BE2C (cell line): ENCODE measurements at places on chromosomes 7 and 10.

GRCh38 chr10:63707254-63707910, 186.2 kb downstream of the REEP3 start:
- no peak for DNase-seq

DNA sequence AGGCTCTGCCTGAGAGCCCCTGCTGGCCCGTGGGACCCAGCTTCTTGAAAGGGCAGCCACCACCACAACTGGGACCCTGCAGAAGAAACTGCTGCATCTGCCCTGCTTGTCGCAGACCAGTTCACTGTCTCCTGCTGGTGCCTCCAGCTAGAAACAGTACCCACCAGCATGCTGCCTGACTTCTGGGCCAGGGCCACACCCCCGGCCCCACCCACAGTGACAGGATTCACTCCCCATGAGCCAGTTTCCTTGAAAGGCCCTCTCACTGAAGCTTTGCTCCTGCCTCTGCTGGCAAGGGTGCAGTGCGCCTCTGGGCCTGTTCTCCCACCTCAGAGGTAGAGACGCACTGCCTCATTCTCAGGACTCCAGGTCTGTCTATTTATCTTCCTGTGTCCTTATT, 32.4 kb downstream of the ANXA11 start:
- no peak for DNase-seq

- peak; percentile 36 for DNase-seq
These were observed 72.8 kb downstream of the CCNY start for GRCh38 chr10:35409094-35409582.

DNA sequence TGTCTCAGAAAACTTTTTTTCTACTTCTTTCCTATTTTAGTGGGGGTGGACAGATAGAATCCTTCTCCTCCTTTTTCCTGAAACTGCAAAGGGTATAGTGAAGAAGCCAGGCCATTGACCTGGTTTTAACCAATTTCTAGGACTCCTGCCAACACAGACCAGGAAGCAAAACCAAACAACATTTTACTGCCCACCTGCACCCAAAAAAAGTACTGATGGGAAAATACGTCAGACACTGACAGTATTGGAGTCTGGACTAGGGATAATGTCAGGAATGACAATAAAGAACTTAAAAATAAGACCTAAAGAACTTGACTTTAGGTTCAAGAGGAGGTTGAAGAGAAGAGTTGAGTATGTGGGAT, 5.0 kb upstream of the STEAP4 start:
- DNase-seq = no peak

DNA sequence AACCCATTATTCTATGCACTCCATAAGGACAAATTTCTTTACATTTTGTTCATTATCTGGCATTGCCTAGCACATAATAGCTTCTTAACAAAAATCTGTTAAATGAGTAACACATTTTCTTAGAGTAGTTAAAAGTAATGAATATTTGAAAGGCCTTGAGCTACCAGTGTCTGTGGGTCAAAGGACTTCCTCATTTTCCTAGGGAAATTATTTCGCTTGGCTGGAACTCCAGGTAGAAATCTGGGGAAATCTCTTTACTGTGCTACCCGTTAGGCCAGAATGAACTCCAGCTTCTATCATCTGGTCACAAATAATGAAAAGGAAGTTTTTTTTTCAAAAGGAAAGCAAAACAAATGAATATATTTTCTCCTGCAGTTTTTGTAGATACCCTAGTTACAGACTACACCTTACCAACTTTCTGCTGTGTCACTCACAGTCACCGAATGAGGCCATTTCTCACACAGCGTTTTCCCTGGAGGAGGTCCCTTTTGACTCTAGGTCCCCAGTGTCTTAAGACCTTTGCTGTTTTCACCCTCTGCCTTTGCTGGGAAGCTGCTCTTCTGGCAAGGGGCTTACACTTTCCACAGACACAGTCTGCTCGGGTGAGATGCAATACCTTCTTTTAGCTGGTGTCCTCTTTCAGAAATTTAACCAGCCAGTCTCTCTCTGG, 1.6 kb downstream of the SAMD9L start:
- DNase-seq = no peak

GRCh38 chr10:47079204-47079580, 168.0 kb downstream of the PTPN20 start:
- DNase-seq = no peak

DNA sequence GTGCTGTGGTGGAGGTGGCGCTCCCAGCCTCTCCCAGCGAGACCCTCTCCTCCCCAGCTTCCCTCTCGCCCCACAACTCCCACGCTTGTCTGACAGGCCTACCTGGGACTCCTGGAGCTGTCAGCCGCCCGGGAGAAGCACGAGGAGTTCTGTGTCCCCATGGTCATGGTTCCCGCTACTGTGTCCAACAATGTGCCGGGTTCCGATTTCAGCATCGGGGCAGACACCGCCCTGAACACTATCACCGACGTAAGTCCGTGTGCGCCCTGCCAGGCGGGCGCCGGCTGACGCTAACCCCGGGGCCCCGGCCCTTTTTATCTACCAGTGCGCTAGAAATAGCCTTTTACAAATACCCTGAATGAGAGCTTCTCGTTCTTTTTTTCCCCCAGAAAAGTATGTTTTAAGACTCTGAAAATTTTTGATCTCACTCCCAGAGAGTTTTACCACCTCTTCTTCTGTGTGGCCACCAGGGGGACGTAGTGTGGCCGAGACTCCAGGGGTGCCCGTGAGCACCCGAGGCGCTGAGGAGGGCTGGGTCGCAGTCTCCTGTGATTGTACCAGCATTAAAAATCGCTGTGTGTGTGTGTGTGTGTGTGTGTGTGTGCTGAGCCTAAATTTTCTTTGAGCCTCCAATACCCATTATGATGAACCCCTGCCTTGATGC, 52.6 kb downstream of the PFKP start:
- DNase-seq = peak; percentile 41

GRCh38 chr7:115634633-115635032, 395.9 kb downstream of the TFEC start:
- DNase-seq = no peak

DNA sequence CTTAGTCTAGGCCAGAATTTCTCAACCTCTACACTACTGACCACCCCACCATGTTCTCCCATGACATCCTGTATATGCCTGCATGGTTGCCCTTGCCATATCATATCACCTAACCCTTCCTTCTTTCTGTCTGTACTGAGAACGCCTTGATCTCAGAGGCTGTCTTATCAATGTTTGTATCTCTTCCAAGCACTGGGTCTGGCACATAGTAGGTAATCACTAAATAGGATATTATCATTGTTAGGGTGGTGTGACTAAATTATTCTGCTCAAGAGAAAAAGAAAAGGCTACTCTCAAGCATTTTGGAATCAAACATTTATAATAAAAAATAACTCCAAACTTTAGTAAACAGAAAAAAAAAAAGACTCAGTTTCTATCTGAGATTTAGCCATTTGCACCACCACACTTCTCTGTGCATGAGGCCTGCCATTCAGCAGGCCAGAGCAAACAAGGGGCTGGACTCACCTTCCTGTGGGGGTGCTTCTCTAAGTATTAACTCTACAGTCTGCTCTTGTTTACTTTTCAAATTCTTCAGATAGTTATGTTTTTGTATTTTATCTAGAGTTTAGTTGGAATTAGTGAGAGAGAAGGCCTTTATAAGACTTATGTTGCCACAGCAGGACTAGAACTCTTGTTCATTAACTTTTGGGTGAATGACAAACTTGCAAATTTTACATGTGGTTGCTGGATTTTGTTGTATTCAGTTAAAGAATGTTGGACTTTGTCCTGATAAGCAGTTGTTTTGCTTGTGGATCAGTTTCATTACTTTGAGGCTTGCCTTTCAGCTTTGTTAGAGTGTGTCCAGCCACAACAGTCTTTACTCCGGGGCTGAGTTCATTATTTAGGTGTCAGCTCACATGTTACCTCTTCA, 5.4 kb downstream of the AGBL3 start:
- no peak for DNase-seq

- peak; percentile 94 for DNase-seq
These were observed 10.6 kb downstream of the GPR146 start for GRCh38 chr7:1054861-1055450.

GRCh38 chr10:95242581-95243317, 48.1 kb downstream of the PDLIM1 start:
- peak; percentile 37 for DNase-seq

GRCh38 chr7:116632384-116632783, 39.6 kb upstream of the MET start:
- no peak for DNase-seq

GRCh38 chr7:129252128-129252527, 27.3 kb downstream of the AHCYL2 start:
- no peak for DNase-seq

DNA sequence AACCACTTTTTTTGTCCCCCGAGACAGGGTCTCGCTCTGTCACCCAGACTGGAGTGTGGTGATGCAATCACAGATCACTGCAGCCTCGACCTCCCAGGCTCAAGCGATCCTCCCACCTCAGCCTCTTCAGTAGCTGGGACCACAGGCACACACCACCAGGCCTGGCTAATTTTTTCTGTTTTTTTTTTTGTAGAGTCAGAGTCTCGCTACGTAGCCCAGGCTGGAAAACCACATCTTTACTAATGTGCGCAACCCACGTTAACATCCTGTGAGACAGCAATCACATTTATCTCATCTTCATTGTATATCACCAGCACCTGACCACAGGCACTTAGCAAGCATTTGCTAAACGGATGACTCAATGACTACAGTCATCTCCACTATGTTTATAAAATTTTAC, 77.8 kb upstream of the ATP6V0A4 start:
- no peak for DNase-seq

- peak; percentile 46 for DNase-seq
These were observed 149.0 kb upstream of the CDCA7L start for GRCh38 chr7:22094413-22095342.

DNA sequence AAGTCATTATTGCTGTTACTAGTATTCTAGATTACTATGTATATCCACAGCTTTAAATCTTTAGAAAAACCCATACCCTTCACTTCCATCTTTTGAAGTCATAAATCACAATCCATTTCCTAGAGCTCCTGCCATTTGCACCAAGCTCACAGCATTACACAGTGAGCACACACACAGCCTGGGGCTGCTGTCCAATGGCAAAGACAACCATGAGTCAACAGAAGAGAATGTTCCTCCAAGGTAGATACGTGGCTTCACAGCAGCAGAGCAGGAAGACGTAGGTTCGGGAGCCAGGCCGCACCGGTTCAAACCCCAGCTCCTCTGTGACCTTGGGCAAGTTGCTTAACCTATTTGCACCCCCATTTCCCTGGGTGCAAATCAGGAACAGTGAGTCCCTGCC, 234.6 kb downstream of the DIP2C start:
- DNase-seq = no peak

GRCh38 chr10:102779680-102780526, 36.2 kb downstream of the WBP1L start:
- DNase-seq = no peak

- DNase-seq = no peak
These were observed 800.5 kb upstream of the KCND2 start for GRCh38 chr7:119472408-119473038.

GRCh38 chr7:68015978-68016532, 1019.4 kb downstream of the TYW1 start:
- DNase-seq = no peak

DNA sequence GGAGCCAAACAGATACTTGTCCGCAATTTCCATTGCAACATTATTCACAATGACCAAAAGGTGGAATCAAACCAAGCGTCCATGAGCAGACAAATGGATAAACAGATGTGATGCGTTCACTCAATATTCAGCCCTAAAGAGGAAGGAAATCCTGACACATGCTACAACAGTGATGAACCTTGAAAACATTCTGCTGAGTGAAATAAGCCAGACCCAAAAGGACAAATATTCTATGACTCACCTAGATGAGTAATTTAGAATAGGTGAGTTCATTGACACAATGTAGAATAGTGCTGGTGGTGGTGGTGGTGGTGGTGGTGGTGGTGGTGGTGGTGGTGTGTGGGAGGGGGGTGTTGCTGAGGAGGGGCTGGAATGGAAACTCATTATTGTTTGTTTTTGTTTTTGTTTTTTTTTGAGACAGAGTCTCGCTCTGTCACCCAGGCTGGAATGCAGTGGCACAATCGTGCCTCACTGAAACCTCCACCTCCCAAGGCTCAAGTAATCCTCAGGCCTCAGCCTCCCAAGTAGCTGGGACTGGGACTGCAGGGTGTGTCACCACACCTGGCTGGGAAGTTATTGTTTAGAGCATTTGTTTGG, 28.6 kb downstream of the SMKR1 start:
- DNase-seq = no peak

GRCh38 chr10:43354330-43354635, 17.2 kb upstream of the FXYD4 start:
- DNase-seq = peak; percentile 22

- DNase-seq = no peak
These were observed 104.0 kb downstream of the DIP2C start for GRCh38 chr10:585502-585901.

- no peak for DNase-seq
These were observed 138.9 kb downstream of the BMPER start for GRCh38 chr7:34044306-34044643.

DNA sequence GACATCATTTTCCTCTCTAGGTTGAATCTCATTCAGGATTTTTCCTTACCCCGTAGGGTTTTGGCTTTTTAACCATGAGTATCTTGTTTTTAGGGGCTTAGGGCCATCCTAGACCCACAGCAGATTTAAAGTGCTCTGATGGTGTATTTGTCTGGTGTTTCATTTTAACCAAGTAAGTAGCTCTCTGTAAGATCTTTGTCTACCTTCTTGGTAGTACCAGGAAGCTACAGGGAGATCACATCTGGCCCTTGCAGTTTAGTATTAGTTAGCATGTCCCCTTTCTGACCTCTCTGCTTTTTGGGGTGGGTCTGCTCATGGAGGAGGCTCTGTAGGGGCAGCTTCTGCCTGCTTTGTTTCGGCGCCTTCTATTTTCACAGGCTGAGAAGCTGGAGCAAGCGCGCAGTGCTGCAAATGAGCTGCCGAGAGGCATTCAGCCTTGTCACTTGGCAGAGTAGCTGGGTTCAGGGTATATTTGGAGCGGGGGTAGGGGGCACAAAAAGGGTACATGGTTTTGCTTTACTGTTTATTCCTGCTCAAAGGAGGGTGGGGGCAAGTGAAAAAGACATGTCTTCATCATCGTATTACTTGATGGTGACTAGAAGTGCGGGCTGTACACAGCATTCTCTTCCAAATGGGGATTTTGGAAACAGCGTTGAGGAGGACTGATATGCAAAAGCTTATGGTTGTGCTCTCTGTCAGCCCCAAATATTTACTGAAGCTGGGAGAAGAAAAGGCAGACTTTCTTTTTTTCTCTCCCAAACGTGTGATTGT, 146.3 kb downstream of the CELF2 start:
- no peak for DNase-seq
